ENCODE measurements at places on chromosomes 2 and 18. TPM values are rescaled to one million over a fixed set of nuclear protein-coding genes. Genes with fewer than 3 reads are reported as not detected.

DNA sequence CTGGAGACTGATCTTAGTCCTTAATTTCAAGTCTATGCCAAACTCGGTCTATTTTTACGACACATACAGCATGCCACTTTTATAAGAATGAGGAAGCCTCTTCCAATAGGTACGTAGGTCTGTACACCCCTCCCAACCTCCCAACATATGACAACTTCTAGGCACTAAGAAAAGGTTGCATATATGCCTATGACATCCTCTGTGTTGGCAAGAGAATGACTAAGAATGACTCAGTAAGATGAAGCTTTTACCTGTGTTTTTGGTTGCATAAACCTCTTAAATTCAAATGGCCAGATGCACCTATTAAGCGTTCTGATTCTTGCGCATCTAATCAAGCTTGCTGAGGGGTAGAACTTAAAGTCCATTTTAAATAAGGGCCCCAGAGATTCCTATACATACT, 586.4 kb upstream of the ZEB2 start:
- no peak overlapping the region for H3K27ac ChIP-seq
- H3K36me3 ChIP-seq = no peaks in the 10 kb centered on the region
- H3K4me1 ChIP-seq = no peaks in the 10 kb centered on the region
- no peak for DNase-seq

GAREM1 gene
- 0.03 TPM for polyA plus RNA-seq

MERTK gene
- 4.1 TPM for polyA plus RNA-seq

ST3GAL5 gene
- 51.2 TPM for polyA plus RNA-seq

GRCh38 chr2:202115479-202115971, 42.5 kb downstream of the KIAA2012 start:
- no peaks in the 10 kb centered on the region for H3K27me3 ChIP-seq
- no peak for DNase-seq

DNA sequence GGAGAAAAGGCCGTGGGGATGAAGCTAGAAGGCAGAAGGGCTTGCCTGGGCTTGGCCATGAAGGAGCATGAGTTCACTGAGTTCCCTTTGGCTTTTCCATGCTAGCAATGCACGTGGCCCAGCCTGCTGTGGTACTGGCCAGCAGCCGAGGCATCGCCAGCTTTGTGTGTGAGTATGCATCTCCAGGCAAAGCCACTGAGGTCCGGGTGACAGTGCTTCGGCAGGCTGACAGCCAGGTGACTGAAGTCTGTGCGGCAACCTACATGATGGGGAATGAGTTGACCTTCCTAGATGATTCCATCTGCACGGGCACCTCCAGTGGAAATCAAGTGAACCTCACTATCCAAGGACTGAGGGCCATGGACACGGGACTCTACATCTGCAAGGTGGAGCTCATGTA, 2.9 kb downstream of the CTLA4 start:
- H3K4me1 ChIP-seq = peaks cover 32% of the 10 kb centered on the region
- no peak overlapping the region for H3K4me3 ChIP-seq
- H3K27me3 ChIP-seq = no peaks in the 10 kb centered on the region
- DNase-seq = no peak

DNA sequence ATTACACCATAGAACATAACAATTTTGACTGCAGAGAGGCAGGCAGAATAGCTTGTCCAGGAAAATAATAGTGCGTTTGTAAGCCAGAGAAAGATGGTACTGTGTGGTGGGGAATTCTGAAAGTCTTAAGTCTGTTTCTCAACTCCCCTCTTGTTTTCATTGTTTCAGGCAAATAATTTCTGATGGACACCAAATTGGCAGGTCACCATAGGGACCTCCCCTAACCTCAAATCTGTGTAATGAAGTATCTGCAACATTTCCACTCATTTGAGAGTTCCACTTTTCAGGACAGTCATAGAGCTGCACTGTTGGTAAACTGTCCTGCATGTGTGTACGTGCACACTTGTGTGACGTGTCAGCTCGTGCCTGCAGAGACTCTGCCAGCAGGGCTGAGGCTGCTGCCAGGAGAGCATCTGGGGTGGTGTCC, 195.6 kb downstream of the AGAP1 start:
- H3K4me1 ChIP-seq = no peaks in the 10 kb centered on the region
- no peak for DNase-seq

GRCh38 chr2:24214880-24215279, 40.0 kb downstream of the FAM228A start:
- H3K27me3 ChIP-seq = no peaks in the 10 kb centered on the region
- peaks cover 85% of the 10 kb centered on the region for H3K36me3 ChIP-seq
- no peak overlapping the region for H3K27ac ChIP-seq
- DNase-seq = no peak
- H3K4me3 ChIP-seq = no peak overlapping the region
